ENCODE measurements at places on chromosomes 12 and 14. TPM values are rescaled to one million over a fixed set of nuclear protein-coding genes. Genes with fewer than 3 reads are reported as not detected.

Gene SPIC
- not detected for total RNA-seq

GRCh38 chr12:92055877-92056276 lies 89.8 kb downstream of the BTG1 start:
- no peak for DNase-seq

- peak; percentile 45 for DNase-seq
These were observed 86.5 kb downstream of the CAND1 start for GRCh38 chr12:67355428-67356379.

DNA sequence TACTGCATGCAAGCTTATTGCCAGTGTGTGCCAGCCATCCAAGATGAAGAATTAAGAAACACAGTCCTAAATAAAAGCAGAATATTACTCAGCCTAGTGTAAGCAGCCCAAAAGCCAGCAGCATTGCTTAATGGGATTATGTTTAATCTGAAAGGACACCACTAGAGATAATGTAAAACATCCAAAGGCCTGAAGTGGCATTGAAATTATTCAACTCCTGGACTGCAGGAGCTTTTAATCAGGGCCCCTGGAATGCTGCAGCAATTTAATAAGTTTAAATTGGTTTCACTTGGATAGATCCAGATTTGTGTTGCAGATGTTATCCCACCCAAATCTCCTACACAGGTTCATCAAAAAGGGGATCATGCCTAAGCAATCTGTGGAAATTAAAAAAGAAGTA lies 193.0 kb downstream of the C12orf50 start:
- DNase-seq: no peak

- DNase-seq: no peak
These were observed 491 bp downstream of the WDR20 start for GRCh38 chr14:102140027-102140749.

DNA sequence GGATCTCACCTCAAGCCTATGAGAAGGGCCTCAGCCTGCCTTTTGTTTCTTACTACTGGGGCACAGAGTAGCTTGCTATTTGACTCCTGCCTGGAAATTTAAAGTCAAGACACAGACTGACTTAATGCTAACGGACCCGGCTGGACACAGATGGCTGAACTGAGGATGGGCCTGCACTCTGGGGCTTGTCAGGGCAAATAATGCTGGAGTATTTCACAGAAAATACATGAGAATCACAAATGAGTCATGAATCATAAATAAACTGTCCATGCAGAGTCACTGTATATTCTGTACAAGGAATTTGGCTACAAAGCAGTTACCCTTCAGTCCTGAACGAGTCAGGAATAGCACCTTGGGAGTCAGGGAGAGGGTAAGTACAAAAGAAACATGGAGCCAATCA lies 683.2 kb upstream of the FOXG1 start:
- no peak for DNase-seq

- no peak for DNase-seq
These were observed 13.4 kb downstream of the ACOT6 start for GRCh38 chr14:73625706-73626105.

GRCh38 chr14:36271222-36271621 lies 49.2 kb downstream of the MBIP start:
- DNase-seq: no peak

Data from NCI-H460 (cell line).